Left renal cortex interstitium (tissue), 4 donors: ENCODE measurements at places on chromosomes 5 and 9.

DNA sequence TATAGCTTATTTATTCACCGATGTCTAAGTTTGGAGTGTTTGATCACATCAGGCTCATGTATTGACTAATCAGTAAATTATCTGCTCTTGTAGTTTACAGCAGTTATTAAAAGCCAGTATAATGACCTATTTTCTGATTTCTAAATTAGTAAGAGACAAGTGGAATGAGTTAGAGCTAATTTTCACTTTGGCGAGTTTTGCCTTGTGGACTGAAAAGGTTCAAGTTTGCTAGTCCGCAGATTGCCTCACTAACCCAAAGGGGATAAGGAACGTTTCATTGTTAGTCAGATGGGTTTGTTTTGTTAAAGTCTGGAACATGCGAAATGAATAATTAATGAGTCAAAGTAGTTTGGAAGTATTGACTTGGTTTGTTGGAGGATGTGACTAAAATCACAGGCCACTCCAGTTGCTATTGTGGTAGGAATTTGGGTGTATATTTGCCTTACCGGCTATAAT lies 40.1 kb downstream of the SMARCA2 start:
- no peak for DNase-seq

GRCh38 chr9:129031514-129031913 lies 3.4 kb upstream of the SH3GLB2 start:
- no peak for DNase-seq

DNA sequence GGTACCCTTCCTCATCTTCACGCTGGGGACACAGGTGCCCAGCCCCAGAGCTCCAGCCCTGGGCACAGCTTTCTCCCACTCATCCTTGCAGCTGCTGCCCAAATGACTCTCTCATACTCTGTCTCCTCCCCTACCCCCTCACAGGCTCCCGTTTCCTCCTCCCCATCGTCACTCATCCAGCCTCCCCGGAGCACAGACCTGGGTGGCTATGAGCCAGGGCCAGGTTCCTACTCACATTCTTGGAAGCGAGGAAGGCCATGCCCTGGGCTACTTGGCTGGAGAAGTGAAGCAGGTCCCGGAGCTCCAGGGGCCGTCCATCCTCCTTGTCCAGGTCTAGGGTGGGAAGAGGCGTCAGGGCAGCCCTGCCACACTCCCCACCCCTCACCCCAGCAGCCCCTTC lies 29.3 kb downstream of the CSF1R start:
- DNase-seq = no peak

DNA sequence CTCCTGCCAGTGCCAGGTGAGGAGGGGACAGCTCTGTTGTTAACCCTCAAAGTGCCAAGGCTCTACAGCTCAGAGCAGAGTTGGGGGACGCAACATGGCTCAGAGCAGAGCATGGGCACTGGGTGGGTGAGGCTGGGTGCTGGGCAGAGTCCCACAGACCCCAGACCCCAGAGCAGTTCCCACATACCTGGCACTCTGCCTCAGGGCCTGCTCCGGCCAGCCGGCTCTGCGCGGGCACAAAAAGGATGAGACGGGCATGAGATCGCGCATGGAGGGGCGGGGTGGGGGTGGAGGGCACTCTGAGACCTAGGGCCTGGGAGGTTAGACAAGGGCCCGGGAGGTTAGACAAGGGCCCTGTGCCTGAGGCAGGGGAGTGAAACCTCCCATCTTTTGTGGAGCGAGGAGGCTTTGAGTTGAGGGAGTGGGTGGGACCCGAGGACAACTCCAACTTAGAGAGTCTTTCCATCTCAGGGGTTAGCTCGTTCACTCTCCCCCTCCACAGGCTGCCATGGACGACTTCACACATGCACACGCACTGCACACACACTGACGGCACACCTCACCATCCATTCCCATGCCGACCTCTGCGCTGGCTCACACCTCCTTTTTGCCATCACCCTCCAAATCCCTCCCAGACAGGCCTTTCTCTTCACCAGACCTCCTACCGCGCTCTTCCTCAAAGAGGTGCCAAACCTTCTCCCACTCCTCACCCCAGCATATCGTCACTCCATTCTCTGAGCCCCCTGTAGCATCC lies 22.0 kb downstream of the PCDH1 start:
- DNase-seq = no peak

DNA sequence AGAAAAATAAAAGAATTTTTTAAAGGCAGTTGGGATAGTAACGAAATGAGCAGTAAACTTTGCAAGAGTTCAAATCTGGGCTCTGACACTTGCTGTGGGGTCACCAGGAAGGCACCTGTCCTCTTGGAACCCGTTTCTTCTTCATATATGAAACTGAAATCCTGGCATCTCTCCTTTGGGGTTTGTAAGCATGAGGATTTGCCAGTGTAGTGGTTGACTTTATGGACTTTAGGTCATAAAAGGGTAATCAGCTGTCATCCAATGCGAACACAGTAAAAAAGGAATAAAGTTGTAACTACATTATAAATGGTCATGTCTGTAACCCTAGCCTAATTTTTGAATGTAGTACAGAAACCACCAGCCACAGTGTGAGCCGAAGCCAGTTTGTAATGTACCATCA lies 1.3 kb downstream of the RAB14 start:
- DNase-seq = no peak

DNA sequence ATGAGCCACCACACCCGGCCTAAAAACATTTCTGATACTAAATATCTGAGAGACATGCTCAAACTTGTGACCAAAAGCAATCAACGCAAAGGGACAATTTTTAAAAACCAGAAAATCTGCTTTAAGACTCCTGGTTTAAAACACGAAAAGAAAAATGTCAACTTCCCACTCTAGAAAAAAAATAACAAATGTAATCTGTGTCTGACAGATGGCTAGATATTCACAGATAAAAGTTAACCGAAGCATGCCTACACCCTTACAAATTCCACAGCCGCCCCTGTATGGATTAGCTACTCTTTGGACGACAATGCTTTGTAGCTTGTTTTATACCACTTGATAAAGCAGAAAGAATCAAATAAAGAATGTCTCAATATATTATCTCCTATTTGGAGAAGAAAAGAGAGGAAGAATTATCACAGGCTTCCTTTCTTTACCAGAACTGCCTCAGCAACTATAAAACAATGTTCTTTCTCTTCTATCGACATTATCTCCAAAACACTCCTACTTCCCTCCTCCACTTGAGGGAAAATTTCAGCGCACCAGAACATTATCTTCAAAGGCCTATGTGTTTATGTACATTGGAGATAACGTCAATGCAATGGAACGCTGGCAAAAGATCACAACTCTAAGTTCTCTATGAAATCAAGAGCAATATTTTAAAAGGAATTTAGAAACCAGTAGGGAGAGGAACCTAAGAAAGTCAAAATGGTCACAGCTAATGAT lies 26.2 kb downstream of the CEMIP2 start:
- no peak for DNase-seq

DNA sequence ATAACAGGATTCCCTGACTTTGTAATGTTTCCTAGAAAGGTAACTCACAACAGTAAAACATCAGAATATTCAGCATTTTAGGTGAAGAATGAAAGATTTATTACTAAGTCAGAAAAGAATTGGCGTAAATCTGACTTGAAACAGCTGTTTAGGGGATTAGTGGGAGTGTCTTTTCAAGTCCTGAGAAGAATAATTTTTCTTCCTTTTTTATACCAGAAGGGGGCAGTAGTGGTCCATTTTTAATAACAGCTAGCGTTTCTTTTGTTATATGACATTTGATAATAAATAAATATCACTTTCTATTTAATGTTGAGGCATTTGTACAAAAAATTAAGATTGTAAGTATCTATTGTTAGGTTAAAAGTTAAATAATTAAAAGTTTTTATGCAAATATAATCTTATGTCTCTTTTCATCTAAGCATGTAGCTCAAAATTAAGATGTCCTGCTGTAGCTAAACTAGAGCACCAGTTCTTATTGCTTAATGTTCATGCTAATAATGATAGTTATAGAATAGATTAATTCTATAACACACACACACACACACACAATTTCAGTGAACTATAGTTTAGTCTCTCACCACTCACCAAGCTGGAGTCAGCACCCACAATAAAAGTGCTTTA lies 258.7 kb upstream of the ARRDC3 start:
- peak; percentile 15 for DNase-seq

DNA sequence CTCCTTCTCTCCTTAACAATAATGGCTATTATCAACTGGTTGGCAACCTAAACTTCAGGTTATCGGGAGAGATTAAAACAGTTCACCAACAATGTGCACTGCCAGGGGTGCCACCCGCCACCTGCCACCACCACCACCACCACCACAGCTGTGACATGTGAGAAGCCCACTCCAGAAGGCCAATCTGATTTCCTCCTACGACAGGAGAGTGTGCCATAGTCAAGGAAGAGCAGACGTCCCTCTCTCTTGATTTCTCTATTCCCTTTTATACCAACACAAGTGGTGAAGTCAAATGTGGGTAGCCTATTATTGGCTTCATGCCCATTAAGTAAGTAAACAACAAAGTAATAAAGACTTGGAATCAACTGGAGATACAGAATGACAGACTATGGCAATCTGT lies 22.4 kb downstream of the GNAQ start:
- no peak for DNase-seq

DNA sequence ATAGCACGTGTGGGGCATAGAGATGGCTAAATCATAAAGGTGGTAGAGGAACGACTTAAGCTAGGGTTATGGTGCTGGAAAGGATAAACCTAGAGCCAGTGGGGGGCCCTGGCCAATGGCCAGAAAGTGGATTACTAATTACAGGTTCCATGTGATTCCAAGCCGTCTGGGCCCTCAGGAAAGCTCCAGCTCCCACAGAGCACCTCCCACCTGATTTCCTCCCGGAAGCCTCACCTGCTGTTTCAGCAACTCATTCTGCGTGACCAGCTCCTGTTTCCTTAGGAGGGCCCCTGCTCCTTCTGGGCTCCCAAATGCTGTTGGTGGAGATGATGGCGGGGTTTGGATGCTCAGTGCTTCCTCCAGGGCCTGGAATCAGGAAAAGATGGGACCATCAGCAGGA lies 16.2 kb downstream of the GPX3 start:
- no peak for DNase-seq

DNA sequence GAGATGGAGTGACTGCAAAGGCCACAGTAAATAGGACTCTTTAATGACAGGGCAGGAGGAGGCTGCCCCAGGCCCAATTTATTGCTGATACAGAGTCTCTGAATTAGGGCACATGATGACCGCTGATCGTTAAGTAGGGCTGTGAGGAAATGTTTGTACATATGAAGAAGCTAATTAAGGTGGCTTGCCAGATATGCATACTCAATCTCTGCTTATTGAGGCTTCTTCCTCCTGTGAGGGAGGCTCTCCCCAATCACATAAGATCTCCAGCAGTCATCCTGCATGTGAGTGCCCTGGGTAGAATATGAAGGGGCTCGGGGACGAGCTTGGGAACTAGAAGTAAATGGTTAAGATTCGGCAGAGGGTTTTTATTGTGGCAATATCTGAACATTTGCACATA lies 8.2 kb upstream of the CD180 start:
- no peak for DNase-seq

DNA sequence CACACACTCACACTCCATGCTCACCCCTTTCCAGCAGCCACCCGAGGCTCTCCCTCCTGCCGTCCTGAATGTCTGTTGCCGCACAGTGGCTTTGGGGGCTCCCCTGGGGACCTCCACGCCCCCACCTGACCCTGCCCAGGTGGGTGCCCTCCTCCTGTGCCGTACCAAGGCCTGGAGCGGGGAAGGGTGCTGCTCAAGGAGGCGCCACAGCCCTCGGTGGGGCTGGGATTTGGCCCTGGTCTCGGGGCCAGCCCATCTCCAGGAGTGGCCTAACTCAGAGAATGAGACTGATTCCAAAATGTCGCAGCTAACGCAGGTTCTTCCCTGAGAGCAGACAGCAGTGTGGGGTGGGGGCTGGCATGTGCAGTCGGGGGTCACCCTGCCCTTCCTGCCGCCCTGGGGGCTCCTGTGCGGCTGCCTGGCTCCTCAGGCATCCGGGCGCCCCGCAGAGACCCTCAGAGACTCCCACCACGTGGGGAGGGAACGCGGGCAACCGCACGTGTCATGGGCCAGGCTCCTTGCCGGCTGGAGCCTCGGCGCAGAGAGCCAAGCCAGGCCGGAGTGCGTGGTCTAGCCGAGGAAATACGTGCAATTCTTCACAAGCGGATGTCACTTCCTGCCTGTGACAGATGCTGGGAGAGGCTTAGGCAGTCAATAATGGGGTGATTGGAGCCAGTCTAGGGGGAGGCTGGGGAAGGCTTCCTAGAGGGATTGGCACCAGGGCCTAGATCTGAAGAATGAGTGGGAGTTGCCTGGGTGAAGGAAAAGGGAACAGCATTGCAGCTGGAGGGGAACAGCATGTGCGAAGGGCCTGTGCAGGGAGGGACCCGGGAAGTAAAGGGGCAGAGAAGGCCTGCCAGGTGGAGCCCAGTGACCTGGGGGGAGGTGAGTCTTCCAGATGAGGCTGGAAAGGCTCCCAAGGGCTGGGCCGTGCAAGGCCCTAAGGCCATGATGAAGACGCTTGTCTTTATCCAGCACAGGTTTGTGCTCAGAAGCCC lies 44.1 kb downstream of the C9orf50 start:
- no peak for DNase-seq

DNA sequence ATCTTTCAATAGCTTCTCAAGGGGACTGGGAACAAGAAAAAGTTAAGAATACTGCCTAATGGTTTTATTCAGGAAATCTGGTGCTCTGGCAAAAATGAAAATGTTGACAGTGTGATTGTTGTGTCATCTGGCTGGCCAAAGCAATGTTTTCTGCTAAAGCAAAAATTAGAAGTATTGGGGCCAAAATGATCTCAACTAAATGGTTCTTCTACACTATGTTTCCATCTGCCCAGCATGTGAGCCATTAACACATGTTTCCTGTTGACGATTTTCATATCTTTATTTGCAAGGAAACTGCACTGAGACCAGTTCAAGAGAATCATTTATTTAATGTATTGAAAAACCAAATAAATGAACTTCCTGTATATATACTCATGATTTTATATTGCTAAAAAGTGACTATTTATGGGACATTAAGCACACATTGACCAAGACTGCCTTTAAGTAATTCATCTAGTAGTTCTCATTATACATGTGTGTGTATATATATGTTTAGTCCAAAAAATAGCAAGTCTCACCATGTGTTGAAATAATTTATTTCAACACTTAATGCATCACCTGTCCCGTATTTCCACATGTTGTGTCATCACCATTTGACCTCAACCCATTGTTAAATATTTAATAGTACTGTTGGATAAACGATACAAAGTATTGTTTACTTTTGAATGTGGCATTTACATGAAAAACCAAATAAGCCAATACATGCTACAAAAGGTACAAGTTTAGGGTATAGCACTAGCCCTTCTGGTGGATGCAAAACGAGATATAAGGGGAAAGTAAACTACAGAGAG lies 7.5 kb upstream of the FST start:
- DNase-seq = no peak

DNA sequence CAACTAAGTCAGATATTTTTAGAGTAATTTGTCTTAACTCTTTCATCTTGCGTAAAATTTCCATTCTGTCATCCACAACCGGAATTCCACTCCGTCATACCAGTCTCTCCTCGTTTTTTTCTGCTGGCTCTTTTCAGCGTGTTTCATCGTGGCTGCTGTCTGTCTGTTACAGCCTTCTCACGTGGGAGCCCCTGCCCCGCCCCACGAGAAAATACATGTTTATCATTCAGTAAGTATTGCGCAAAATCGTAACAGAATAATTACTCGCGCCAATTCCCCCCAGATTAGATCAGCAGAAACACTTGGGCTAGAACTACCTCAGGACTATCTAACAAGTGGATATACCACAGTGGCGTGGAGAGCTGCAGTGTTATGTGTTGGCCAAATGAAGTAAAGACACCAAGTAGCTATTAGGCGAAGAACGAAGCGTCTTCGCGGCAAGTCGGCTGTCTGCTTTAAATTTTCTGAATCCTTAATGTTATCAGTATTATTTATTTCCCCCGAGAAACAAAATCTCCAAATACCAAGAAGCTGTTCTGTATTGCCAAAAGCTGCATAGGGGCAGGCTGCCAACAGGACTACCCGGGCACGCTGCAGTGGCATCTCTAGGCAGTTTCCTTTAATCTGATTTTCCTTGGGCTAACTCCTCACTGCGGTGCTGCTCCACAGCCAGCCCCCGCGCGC lies 566 bp upstream of the FOCAD start:
- no peak for DNase-seq
